ENCODE measurements at places on chromosomes 4 and X.

- no peak for DNase-seq
Observed at GRCh38 chr4:137861682-137862081, 329.4 kb upstream of the PCDH18 start.

DNA sequence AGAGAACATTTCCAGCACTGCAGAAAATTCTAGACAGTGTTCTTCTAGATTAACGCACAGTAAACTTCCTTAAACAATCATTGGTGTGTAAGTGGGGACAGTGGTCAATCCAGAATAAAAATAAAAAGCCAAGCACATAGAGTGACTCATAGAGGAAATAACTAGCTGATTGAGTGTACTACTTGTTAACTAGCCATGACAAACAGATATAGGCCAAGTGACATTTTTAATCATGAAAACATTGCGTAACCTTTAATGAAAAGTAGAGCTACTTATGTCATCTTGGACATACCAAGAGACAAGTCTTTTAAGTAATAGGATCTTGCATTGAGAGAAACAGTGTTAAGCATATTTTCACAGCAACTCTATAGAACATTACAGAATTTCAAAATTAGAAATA lies 233.9 kb upstream of the MAB21L2 start:
- peak; percentile 43 for DNase-seq

GRCh38 chr4:150525321-150525868 lies 56.6 kb upstream of the MAB21L2 start:
- DNase-seq: no peak

- DNase-seq: no peak
Observed at GRCh38 chr4:185119927-185120630, 23.0 kb upstream of the SLC25A4 start.

GRCh38 chr4:20075248-20075871 lies 176.3 kb upstream of the SLIT2 start:
- DNase-seq: no peak

- no peak for DNase-seq
Observed at GRCh38 chrX:50169717-50170116, 31.1 kb downstream of the AKAP4 start.

GRCh38 chrX:135383249-135383648 lies 38.5 kb upstream of the SMIM10L2A start:
- no peak for DNase-seq

DNA sequence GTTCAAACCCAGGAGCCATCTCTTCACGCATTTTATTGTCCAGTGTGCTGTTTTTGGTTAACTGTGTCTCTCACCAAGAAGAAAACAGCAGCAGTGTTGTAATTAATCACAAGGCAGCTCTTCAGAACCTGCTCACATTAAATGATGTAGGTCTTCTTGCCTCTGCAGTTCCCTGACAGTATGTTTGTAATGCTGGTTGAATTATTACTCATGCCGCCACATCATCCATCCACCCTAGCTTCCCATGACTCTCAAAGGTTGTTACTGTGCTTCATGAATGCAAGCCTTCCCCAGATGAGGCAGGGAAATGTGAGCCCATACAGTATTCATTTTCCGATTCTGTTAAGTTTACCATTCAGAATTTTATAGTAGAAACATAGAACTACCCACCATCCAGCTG lies 17.4 kb downstream of the TLR10 start:
- DNase-seq: no peak

- no peak for DNase-seq
Observed at GRCh38 chr4:26821677-26822503, 38.8 kb upstream of the STIM2 start.

Measured in pulmonary artery endothelial cell (primary cell).